Activated CD4-positive, alpha-beta T cell treated with anti-CD3 and anti-CD28 coated beads for 1 hour (primary cell): ENCODE measurements at places on chromosomes 12 and 14.

GRCh38 chr12:57483466-57483865, 3.8 kb upstream of the ARHGAP9 start:
- no peak for DNase-seq

DNA sequence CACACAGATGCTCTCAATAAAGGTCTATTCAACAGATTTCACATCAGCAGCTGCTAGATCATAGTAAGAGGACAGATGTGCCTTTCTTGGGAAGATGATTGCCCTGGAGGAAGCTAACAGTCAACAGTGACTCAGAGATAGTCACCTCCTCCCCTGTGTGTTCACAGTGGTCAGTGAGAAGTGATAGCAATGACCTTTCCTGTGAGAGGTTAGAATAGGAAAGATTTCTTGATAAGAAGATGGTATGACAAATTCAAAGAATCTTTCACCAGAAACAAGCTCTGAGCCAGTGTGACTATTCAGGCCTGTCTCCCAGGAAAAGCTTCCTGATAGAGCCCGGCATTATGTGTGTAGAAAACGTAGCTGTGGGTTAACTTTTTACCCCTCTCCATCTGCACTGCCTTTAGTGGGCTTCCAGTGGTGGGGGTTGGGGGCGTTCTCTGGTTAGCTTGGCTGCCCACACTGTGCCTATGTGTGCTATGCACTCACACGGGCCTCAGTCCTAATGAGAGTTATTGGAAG, 66.4 kb upstream of the ARHGAP5 start:
- DNase-seq = no peak

DNA sequence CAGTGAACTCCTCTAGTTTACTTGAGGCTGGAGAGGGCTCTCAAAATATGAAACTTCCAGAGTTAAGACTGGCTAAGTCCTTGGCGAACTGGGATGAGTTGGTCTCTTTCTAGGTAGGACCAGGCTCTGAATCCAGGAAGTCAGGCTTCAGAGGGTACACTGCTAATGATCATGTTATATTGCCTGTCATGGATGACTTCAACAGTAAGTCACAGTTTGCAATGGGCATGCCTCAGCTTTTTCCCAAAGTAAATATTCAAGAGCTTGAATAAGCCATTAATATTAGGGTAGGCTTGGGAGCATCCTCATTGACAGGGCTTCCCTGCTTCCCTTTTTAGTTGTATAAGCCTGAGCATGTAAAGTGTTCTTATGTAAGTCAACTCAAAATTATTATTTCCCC, 61.7 kb upstream of the PTHLH start:
- DNase-seq = no peak

DNA sequence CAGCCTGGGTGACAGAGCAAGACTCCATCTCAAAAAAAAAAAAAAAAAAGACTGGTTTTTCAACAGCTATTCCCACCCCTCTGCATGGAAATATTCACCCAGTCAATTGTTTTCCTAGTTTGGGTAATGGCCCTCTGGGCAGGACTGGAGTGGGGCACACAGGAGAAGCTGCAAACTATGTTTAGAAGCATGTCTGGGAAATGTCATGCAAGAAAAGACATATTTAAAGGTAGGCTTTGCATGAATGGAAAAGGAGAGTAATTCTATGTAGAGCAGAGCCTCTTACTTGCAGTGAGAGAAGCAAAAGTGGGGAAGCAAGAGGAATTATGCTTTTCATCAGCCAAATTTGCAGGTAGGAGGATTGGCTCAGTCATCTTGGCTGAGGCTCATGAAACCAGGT, 276.5 kb upstream of the PLEKHG7 start:
- DNase-seq = no peak

DNA sequence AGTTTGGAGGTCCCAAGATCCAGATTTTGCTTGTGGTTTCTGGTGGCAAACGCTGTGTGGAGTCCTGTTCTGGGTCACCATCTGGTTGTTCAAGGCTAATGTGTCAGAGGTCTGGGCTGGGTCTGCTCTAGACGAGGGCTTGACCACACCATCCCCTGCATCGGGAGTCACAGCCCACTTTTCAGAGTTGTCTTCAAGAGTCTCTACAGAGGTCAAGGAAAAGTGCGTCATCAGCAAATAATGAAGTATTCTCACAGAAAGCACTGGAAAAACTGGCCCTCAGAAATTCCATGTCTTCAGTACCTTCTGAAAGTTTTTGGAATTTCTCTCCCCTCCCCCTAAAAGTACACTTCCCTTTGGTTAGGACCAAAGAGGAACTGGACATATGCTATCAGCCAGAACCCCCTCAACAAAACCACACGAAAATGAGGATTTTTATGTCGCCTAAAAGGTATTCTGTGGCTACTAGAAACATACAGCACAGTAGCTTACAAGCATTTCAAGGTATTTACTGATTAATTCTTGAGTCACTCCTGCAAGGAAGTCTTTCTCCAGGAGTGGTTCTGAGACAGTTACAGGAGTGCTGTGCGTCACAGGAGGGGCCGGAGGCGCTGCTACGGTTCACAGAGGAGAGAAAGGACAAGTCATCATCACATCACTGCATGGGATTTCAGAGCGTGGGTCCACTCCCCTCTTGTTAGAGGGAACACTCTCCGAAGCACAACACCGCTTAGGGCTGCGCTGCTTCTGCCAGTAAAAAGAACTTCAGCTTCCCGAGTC, 35.4 kb downstream of the RAD52 start:
- DNase-seq = no peak

DNA sequence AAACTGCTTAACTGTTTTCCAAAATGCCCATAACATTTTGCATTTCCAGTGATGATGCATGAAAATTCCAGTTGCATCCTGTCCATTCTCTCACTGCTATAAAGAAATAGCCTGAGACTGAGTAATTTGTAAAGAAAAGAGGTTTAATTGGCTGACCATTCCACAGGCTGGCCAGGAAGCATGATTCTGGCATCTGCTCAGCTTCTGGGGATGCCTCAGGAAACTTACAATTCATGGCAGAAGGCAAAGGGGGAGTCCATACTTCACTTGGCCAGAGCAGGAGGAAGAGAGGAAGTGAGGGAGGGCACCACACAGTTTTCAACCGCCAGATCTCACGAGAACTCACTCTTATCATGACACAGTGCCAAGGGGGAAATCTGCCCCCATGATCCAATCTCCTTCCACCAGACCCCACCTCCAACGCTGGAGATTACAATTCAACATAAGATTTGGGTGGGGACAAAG, 18.2 kb upstream of the CLEC2D start:
- no peak for DNase-seq
